Amniotic stem cell (primary cell): ENCODE measurements at places on chromosomes 1 and 21.

DNA sequence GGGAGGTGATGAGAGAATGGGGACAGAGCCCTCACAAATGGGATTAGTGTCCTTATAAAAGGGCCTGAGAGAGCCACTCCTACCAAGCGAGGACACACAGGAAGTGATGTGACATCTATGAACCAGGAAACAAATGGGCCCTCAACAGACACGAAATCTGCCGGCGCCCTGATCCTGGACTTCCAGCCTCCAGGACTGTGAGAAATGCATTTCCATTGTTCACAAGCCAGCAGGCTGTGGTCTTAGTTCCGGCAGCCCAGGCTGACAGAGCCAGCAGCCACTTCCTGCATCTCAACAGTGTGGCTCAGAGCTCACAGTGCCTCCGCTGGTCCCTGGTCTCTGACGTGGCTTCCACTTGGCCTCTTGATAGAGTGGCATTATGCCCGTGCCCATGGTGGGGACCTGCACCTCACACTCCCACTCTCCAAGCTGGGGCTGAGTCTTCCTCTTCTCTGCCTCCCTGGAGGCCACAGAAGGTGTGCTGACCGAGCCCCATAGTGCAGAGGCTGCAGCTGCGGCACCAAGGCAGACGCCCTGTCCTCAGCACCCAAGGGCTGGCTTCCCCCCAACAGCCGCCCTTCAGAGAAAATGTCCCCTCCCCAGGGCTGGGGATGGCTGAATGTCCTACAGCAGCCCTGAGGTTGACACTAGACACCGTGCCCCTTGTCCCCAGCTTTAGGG, 44.9 kb downstream of the ACOT7 start:
- DNase-seq: no peak

DNA sequence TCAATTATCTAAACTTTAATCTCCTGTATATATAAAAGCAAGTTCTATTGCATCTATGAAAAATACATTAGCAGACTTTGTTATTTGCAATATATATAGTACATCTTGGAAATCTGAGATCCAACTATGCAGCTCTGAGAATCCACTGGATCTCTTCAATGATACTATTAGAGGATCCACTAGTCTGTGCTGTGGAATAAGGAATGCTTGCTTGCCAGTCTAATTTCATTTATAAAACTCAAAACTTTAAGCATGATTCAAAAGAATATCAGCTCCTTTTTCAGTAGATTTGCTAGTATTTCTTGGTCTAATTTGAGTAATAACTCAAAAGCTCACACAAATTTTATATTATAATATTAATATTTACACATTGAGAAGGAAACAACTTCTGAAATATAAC, 115.1 kb downstream of the SPATA6 start:
- DNase-seq: no peak

DNA sequence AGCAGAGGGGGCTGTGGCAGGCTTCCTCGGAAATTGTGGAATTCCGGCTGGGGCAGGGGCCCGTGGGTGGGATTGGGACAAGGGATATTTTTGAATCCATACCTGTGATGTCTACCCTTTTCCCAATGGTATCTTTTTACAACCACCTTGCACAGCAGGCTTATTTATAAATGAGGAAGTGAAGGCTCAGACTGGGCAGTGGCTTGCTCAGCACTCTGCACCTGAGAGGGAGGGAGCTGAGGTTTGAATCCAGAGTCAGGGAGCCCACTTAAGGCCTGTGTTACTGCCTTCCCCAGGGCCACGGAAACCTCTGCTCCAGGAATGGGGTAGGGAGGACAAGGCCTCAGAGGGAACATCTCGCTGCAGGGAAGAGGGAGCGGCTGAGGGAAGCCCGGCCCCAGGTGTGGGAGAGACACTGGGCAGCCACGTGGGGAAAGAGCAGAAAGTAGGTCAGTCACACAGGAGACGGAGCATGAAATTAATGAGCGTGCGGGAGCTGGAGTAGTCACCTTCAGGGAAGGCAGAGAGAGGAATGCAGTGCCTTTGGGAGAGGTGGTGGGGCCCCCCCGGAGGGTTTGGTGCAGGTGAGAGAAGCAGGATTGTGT, 35.4 kb upstream of the SCMH1 start:
- no peak for DNase-seq

GRCh38 chr1:182084487-182085316, 23.2 kb upstream of the ZNF648 start:
- peak; percentile 78 for DNase-seq

DNA sequence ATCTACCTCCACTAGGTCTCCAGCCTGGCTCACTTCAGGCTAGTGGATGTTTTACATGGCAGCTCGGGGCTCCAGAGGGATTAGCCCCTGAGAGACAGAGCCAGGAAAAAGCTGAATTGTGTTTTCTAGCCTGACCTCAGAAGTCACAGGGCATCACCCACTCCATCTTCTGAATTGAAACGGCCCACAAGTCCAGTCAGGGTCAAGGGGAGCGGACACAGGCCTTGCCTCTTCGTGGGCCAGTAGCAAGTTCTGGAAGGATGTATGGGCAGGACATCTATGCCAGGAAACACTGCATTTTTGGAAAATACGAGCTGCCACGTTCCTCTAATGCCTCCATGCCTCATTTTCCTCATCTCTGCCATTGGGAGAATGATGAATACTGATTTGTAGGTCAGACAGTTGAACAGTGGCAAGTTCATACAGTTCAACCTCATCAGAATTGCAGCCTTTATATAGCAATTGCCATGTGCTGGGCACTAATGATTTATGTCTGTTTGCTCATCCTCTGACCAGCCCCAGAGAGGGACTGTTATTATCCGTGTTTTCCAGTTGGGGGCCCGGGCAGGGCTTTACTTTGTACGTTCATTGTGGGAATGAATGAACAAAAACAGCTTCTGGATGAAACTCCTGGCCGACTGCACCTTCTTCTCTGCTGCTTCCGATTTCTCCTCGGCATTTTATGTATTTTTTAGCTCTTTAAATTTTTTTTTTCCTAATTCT, 23.2 kb upstream of the PCBP3 start:
- DNase-seq: no peak

GRCh38 chr1:22524481-22524880, 38.8 kb upstream of the EPHA8 start:
- DNase-seq: no peak

DNA sequence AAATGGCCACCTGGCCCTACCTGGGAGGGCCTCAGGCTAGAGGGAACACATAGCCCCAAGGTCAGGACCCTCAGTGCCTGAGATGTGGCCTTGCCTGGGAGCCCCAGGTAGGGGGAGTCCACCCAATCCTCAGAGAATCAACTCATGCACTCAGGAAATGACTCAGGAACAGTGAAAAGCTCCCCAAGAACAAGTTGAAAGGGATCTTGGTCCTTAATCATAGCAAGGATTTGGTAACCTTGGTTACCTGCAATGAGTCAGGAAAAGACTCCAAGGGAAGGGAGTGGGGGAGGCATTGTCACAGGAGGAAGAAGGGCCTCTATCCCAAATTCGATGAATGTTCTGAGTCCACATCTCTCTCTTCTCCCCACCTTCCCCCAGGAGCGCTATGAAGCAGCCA, 17.0 kb downstream of the MAP7D1 start:
- no peak for DNase-seq

DNA sequence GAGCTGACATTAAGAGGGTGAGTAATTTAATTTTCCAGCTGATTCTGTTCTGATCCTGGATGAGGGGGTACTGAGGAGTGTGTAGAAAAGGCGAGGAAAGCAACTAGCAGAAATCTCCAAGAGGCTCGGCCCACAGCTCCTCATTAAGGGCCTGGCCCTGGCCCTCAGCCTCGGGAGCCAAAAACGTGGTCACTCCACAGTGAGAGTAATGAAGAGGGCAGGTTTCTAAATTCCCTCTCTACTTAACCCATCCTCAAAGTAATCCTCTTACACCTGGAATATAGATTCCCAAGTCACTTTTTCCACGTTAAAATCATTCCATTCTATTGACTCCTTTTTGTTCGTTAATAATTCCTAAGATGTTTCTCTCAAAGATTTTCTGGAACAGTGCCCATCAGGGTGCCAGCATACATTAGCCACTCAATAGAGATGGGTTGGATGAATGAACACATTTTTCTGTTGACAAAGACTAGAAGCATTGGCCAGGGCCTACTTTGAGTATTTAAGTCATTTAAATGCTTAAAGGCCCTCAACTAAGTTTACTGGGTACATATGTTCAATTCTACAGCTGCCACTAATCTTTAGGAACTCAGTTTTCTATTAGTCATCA, 1.1 kb upstream of the COL11A1 start:
- no peak for DNase-seq

DNA sequence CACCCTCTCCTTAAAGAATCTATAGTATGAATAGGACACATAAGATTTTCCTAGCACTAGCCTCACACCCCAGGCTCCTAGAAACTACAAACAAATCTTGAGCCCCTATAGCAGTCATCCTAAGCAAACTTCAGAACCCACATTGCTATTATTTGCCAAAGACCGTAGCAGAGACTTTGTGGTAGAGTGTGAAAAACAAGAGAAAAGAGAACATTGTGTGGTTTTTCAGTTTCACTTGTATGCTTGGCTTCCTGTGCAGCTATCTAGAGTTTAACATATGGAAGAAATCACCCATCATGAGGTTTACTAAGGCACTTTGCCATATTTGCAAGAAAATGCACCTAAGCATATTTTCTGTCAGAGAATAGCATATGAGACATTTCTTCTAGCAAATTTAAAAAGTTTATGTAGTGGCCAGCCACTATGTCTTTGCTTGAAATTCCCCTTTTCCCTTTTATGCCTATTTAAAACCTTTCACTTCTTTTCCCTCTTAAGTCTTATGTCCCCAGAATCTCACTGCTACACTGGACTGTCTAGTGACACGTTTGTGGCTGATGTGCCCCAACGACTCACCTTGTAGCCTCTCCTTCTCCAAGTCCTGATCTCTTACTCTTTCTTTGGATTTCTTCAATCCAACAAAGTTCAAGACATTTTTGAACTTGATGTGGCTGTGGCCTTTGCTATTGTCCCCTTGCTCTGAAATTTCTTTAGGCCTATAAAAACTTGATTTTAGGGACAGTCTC, 25.6 kb downstream of the CCDC190 start:
- DNase-seq: no peak

DNA sequence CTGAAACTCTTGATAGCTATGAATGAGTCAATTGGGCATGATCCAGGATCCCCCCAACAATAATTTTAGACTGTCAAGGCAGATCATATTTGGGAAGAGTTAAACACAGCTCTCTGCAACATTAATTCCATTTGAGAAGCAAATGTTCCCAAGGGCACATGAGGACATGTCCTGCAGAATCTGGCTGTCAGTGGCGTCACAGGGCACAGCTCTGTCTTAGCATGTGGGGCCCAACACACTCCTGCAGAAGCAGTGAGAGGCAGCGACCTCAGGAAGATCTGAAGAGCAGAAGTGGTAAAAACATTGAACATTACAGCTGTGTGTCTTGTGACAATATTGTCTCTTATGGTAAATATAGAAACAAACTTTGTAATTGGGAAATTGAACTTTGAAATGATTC, 197.1 kb upstream of the PBX1 start:
- no peak for DNase-seq
